ENCODE measurements at places on chromosomes 13 and 19.

- no peaks in the 10 kb centered on the region for H3K36me3 ChIP-seq
- no peak overlapping the region for H3K27ac ChIP-seq
- H3K4me1 ChIP-seq = peaks cover 37% of the 10 kb centered on the region
- DNase-seq = no peak
Observed at GRCh38 chr13:44276061-44276460, 97.6 kb upstream of the SERP2 start.

DNA sequence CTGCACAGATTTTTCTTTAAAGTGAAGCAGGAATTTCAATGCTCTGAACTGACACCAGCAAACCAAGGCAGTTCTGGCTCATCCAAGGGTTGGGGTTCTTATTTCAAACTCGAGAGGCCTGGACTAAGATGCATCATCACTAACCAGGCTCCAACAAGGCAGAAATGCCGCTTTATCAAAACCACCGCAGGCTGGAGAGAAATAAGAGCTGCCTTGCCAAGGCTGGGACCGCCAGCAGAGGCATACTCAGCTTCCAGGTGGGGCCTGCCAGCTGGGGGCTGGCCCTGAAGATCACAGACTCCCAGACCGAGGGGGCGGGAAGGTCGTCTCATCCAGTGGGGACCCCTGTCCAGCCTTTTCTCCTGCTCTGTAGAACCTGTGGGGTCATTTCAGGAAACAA, 37.4 kb upstream of the GAS6 start:
- no peak for DNase-seq
- H3K27ac ChIP-seq = no peak overlapping the region
- no peaks in the 10 kb centered on the region for H3K4me1 ChIP-seq
- no peak overlapping the region for H3K4me3 ChIP-seq
- H3K36me3 ChIP-seq = no peaks in the 10 kb centered on the region

DNA sequence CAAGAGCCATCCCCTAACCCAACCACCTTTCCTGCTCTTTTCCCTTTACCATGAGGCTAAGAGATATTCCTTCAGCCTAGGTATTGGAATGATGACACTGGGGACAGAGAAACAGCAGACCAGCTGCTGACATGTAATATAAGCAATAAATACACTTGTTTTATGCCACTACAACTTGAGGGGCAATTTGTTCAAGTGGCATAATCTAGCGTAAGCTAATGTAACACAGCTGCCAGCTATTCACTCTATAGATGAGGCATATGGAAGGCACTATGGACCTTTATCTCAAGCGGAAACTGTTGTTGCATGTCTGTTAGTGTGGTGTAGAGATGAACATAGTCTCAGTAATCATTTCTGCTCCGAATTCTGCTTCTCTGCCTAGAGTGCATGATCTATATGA, 111.1 kb downstream of the STARD13 start:
- no peak overlapping the region for H3K27ac ChIP-seq
- H3K36me3 ChIP-seq = no peaks in the 10 kb centered on the region
- peaks cover 10% of the 10 kb centered on the region for H3K4me1 ChIP-seq
- H3K27me3 ChIP-seq = no peaks in the 10 kb centered on the region
- H3K4me3 ChIP-seq = no peak overlapping the region

DNA sequence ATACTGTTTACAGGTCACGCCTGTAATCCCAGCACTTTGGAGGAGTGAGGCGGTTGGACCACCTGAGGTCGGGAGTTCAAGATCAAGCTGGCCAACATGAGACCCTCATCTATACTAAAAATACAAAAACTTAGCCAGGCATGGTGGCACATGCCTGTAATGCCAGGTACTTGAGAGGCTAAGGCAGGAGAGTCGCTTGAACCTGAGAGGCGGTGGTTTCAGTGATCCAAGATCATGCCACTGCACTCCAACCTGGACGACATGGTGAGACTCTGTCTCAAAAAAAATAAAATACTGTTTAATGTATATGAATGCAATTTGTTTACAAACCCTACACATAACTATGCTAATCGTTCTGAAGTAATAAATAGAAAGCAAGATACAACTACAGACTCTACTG, 102.4 kb downstream of the ZNF486 start:
- H3K36me3 ChIP-seq = no peaks in the 10 kb centered on the region
- no peak overlapping the region for H3K27ac ChIP-seq
- H3K4me1 ChIP-seq = no peaks in the 10 kb centered on the region
- no peaks in the 10 kb centered on the region for H3K27me3 ChIP-seq
- no peak for DNase-seq
- no peak overlapping the region for H3K4me3 ChIP-seq

DNA sequence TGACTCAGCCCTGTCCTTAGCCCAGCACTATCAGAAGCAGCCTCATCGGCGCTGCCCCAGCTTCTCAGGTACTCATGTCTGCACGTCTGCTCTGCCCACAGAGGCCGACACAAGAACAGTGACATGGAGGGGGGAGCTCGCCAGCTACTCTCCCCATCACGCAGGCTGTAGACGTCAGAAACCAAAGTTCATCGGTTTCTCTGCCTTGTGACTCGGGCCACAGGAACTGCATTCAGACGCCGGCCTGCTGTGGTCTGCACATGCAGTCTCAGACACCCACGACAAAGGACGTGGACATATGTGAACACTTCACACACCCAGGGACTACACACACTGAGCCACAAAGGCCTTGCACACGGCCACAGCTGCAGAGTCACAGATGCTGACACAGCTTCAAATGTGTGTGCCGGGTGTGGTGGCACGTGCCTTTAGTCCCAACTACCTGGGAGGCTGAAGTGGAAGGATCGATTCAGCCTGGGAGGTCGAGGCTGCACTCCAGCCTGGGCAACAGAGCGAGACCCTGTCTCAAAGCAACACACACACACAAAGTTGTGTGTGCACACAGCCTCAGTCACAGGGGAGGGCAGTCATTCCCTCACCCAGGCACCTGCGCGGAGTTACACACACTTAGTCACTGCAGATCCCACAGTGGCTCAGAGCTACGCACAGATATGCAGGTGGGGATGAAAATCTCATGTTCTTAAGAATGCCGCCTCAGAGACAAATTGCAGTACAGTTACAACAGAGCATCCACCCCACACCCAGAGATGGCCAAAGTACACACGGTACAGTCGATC, 4.9 kb upstream of the ZFP36 start:
- DNase-seq = peak; percentile 78
- no peaks in the 10 kb centered on the region for H3K36me3 ChIP-seq
- peaks cover 96% of the 10 kb centered on the region for H3K4me1 ChIP-seq
- peak overlapping the region; percentile 99 for H3K27ac ChIP-seq

DNA sequence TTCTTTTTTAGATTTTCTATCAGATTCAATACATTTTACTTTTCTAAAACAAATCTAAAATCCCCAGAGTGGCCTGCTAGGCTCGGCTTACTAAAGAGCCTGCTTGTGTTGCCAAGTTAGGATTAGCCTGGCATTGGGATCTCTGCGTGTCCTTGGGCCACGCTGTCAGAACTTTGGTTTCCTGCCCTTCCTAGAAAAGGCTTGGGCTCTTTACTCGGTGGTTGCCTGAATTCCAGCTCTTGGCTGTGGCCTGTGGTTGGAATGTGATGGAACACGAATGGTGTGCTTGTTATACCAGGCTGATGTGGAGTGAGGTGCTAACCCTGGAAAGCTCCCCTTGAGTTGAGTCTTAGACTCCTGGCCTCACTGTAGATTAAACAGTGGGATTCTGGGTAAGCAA, 8.5 kb downstream of the SPATA13 start:
- H3K27me3 ChIP-seq = no peaks in the 10 kb centered on the region
- no peaks in the 10 kb centered on the region for H3K36me3 ChIP-seq
- DNase-seq = no peak
- no peaks in the 10 kb centered on the region for H3K4me1 ChIP-seq
- H3K27ac ChIP-seq = no peak overlapping the region
- no peak overlapping the region for H3K4me3 ChIP-seq

Data from HCT116 (cell line).